Left ventricle myocardium inferior (tissue), 1 donor: ENCODE measurements at places on chromosomes 4 and X. TPM values are rescaled to one million over a fixed set of nuclear protein-coding genes. Genes with fewer than 3 reads are reported as not detected.

DNA sequence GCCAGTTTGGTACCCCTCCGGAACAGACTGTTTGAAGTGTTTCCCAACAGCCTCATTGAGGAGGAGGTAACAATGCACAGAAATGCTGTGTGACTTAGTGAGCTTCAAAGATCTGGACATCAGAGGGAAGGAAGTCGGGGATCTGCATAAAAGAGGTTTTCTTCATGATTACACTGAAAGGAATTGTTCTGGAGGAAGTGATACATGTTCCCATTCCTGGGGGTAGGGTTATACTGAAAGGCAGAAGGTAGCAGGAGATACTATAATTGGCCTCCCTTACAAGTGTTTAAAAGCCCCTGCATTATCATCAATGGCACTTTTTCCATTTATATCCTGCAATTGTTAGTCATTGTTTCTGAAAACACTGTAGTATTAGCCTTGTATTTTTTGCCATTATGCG lies 94.0 kb upstream of the DKK2 start:
- H3K36me3 ChIP-seq = no peaks in the 10 kb centered on the region
- no peak overlapping the region for H3K4me3 ChIP-seq
- H3K27ac ChIP-seq = no peak overlapping the region

DNA sequence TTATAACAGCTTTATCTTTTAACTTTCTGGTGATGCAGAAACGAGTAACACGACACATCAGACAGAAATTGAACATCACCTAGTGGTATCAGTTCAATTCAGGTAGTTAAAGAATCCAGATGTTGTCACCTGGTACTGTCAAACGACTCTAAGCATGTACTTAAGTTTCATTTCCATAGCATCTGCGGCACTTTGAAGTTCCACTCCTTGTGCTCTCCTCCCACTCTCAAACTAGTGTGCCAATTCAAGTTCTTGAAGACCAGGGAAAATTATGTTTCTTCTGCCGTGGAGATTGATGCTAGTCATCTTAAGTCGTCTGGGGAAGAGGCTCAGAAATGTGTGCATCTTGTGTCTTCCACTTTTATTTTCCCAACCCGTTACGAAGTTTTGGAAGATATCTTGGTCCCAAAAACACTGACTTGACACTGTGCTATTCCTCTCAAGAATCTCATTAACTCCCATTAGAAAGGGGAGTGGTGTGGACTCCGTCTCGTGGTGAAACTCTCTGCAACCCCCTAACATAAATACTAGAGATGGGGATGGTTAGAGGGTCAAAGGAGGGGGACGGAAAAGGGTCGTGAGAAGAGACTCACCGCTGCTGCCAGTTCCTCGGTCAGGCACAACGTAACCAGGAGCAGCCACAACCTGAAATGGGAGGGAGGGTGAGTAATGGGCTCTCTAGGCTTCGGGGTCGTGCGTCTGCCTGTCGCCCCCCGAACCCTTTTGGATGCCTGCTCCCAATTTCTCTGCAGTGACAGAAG lies 693 bp downstream of the COL4A6 start:
- no peaks in the 10 kb centered on the region for H3K36me3 ChIP-seq
- peak overlapping the region; percentile 36 for H3K27ac ChIP-seq
- DNase-seq = no peak
- no peaks in the 10 kb centered on the region for H3K27me3 ChIP-seq

DNA sequence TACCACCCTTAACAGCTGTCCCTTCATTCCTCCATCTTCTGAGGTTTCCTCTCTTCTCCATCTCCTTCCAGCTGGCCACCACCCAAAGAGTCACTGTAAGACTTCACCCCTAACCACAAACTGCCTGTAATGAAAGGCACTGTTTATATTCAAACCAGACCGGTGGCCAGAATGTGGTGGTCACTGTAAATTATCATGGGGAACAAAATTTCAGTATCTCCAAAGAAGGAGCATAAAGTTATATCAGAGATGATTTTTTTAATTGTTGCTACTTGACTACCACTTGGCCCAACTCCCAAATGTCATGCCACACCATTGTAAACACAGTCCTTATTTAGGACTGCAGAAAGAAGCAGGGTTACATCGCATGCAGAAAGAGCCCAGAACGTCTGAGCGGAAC lies 44.8 kb downstream of the SMARCA1 start:
- no peaks in the 10 kb centered on the region for H3K4me1 ChIP-seq
- H3K4me3 ChIP-seq = no peak overlapping the region
- H3K36me3 ChIP-seq = peaks cover 9% of the 10 kb centered on the region
- DNase-seq = no peak

GRCh38 chr4:79272761-79273160 lies 53.1 kb downstream of the NAA11 start:
- H3K27me3 ChIP-seq = no peaks in the 10 kb centered on the region
- DNase-seq = no peak
- H3K36me3 ChIP-seq = no peaks in the 10 kb centered on the region
- H3K4me1 ChIP-seq = no peaks in the 10 kb centered on the region
- H3K4me3 ChIP-seq = no peak overlapping the region

- H3K4me3 ChIP-seq = no peak overlapping the region
- DNase-seq = no peak
- no peaks in the 10 kb centered on the region for H3K4me1 ChIP-seq
- no peaks in the 10 kb centered on the region for H3K27me3 ChIP-seq
- H3K36me3 ChIP-seq = no peaks in the 10 kb centered on the region
Measured at GRCh38 chrX:41029332-41029731, 55.9 kb upstream of the USP9X start.

GRCh38 chrX:13622401-13622964 lies 30.5 kb upstream of the TCEANC start:
- H3K4me1 ChIP-seq = no peaks in the 10 kb centered on the region
- no peak overlapping the region for H3K4me3 ChIP-seq
- no peak overlapping the region for H3K27ac ChIP-seq
- no peaks in the 10 kb centered on the region for H3K27me3 ChIP-seq
- no peak for DNase-seq
- H3K36me3 ChIP-seq = no peaks in the 10 kb centered on the region

DNA sequence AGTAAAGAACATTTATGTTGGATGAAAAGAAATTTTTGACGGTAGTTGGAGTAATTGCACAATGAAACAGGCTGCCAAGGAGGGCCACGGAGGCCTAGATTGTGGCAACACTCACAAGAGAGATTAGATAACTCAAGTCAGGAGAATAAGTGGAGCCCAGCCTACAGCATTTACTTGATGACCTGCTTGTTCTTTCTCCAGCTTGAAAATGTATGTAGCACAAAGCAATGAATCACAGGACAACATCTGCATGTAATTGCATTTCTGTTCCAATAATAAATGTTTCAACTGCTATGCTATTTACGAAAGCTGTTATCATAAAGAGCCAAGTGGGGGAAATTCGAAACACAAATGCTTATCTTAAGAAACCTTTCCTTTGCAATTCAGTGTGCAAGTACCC lies 221.2 kb upstream of the MID1 start:
- no peaks in the 10 kb centered on the region for H3K4me1 ChIP-seq
- H3K27ac ChIP-seq = no peak overlapping the region
- H3K27me3 ChIP-seq = no peaks in the 10 kb centered on the region
- no peak overlapping the region for H3K4me3 ChIP-seq
- no peak for DNase-seq

DNA sequence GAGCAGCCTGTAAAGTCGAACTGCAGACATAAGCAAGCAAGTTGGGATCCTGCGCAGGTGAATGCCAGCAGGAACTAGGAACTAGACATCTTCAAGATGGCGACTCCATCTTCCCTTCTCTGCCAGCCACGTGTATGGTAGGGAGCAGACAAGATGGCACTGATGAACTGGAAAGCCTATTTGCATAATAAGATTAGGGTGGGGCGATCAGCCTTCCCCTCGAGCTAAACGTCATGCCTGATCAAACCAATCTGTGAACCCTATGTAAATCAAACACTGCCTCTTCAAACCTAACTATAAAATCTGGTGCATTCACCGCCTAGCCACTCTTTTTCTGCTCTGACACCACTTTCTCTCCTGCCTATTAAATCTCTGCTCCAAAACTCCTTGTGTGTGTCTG lies 28.1 kb upstream of the LGI2 start:
- H3K27ac ChIP-seq = no peak overlapping the region
- H3K36me3 ChIP-seq = no peaks in the 10 kb centered on the region
- H3K4me3 ChIP-seq = no peak overlapping the region
- H3K4me1 ChIP-seq = peaks cover 8% of the 10 kb centered on the region
- H3K27me3 ChIP-seq = no peaks in the 10 kb centered on the region
- DNase-seq = no peak

GRCh38 chr4:11116940-11117339 lies 311.8 kb downstream of the HS3ST1 start:
- no peak overlapping the region for H3K4me3 ChIP-seq
- H3K27me3 ChIP-seq = no peaks in the 10 kb centered on the region
- no peaks in the 10 kb centered on the region for H3K4me1 ChIP-seq
- H3K27ac ChIP-seq = no peak overlapping the region
- no peaks in the 10 kb centered on the region for H3K36me3 ChIP-seq

DNA sequence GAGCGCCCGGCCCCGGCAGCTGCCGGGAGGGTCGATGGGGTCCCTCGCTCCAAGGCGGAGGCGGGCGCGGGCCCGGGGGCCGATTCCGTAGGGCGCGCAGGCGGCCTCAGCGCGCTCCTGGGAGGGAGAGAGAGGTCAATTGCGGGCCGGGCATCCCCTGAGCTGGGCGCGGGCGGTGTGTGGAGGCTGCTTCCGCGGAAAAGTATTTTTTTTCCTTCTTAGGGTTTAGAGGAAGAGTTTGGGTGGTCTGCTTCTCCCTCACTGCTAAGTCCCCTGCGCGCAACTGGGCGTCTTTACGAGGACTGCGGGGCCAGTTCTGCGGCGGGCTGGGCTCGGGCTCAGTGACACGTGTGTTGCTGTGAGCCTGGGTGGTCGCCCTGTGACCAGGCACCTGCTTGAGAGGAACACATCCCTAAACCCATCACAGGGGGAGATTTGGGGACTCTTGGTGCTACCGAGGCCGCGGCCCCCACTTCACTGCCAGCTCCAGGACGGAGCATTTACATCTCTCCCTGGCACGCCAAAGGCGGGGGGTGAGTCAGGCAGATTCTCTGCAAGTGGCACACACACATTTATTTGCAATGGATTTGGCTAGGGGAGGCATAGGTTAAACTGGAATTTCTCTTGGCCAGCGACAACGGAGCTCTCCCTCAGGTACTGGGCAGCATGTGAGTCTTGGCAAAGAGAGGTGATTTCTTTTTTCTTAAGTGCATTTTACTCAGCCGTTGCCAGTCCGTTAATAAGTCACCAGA lies 151.2 kb upstream of the SLC4A4 start:
- peak overlapping the region; percentile 90 for H3K27ac ChIP-seq
- H3K36me3 ChIP-seq = no peaks in the 10 kb centered on the region
- DNase-seq = peak; percentile 23

GRCh38 chrX:11504234-11504633 lies 161.5 kb downstream of the ARHGAP6 start:
- H3K4me3 ChIP-seq = no peak overlapping the region
- no peak for DNase-seq
- no peaks in the 10 kb centered on the region for H3K27me3 ChIP-seq

- DNase-seq = no peak
- no peaks in the 10 kb centered on the region for H3K36me3 ChIP-seq
- no peak overlapping the region for H3K27ac ChIP-seq
- no peaks in the 10 kb centered on the region for H3K4me1 ChIP-seq
- no peak overlapping the region for H3K4me3 ChIP-seq
Measured at GRCh38 chrX:67651437-67652142, 107.8 kb downstream of the AR start.

DNA sequence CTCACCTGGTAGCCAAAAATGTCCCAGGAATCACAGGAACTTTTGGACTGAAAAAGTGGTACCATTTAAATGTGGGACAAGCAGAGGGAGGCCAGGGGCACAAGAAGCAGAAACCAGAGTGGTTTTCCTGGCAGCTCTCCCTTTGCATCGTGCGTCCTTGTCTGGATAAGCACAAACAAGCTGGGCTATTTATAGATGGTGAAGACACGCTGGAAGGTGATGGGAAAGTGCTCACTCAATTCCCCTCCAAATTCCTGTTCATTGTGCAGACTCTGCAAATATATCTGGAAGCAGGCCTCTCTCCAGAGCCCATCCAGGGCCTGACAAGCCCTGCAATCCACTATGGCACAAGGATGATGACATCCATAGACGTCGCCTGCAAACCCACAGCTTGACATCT lies 63.6 kb upstream of the MAP3K15 start:
- H3K36me3 ChIP-seq = no peaks in the 10 kb centered on the region
- peak overlapping the region; percentile 75 for H3K27ac ChIP-seq
- peaks cover 38% of the 10 kb centered on the region for H3K4me1 ChIP-seq
- peak; percentile 38 for DNase-seq
- H3K4me3 ChIP-seq = no peak overlapping the region
- H3K27me3 ChIP-seq = no peaks in the 10 kb centered on the region

DNA sequence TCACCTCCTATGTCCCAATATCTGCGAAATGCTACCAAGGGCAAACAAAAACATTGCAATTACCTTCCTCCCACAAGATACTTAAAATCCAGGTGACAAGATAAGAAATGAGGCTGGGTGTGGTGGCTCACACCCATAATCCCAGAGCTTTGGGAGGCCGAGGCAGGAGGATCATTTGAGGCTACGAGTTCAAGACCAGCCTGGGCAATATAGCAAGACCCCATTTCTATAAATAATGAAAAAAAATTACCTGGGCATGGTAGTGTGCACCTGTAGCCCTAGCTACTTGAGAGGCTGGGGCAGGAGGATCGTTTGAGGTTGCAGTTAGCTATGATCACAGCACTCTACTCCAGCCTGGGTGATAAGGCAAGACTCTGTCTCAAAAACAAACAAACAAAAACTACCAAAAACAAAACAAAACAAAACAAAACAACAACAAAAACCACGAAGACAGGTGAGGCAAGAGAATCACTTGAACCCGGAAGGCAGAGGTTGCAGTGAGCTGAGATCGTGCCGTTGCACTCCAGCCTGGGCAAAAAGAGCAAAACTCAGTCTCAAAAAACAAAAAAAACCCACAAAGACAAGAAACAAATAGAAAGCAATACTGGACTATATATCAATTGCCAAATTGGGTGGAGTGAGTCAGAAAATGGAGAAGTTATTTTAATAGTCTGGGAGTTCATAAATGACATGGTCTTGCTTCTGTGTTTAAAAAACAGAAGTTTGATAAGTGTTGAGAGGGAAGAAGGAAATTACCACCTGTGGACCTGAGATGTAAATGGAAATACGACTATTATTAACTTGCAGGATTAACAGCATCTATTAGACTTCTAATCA lies 176.5 kb downstream of the FBXW7 start:
- no peak for DNase-seq
- H3K4me3 ChIP-seq = no peak overlapping the region
- H3K36me3 ChIP-seq = no peaks in the 10 kb centered on the region
- H3K27me3 ChIP-seq = no peaks in the 10 kb centered on the region
- H3K4me1 ChIP-seq = peaks cover 74% of the 10 kb centered on the region

GRCh38 chr4:1168191-1169101 lies 3.9 kb downstream of the SPON2 start:
- H3K4me3 ChIP-seq = no peak overlapping the region
- H3K27ac ChIP-seq = no peak overlapping the region
- H3K36me3 ChIP-seq = no peaks in the 10 kb centered on the region
- no peak for DNase-seq
- H3K27me3 ChIP-seq = peaks cover 43% of the 10 kb centered on the region
- peaks cover 47% of the 10 kb centered on the region for H3K4me1 ChIP-seq

GRCh38 chr4:37601531-37601930 lies 84.6 kb downstream of the RELL1 start:
- DNase-seq = no peak
- H3K27ac ChIP-seq = no peak overlapping the region
- peaks cover 4% of the 10 kb centered on the region for H3K4me1 ChIP-seq
- no peaks in the 10 kb centered on the region for H3K36me3 ChIP-seq
- H3K27me3 ChIP-seq = no peaks in the 10 kb centered on the region

Gene HADH
- total RNA-seq = 238 TPM

Gene IL2
- total RNA-seq = not detected

Gene POLN
- 2.2 TPM for total RNA-seq

Gene GRIA2
- total RNA-seq = not detected

Gene MAP9
- 6.6 TPM for total RNA-seq

Gene PTTG2
- 0.58 TPM for total RNA-seq

Gene CSAG1
- total RNA-seq = not detected

Gene ABCG2
- 1.6 TPM for total RNA-seq

Gene TEX11
- not detected for total RNA-seq

Gene HTN1
- total RNA-seq = not detected
